ENCODE measurements at places on chromosomes 2 and 18.

GRCh38 chr2:176132205-176133171 lies 3.0 kb downstream of the HOXD8 start:
- DNase-seq = no peak

DNA sequence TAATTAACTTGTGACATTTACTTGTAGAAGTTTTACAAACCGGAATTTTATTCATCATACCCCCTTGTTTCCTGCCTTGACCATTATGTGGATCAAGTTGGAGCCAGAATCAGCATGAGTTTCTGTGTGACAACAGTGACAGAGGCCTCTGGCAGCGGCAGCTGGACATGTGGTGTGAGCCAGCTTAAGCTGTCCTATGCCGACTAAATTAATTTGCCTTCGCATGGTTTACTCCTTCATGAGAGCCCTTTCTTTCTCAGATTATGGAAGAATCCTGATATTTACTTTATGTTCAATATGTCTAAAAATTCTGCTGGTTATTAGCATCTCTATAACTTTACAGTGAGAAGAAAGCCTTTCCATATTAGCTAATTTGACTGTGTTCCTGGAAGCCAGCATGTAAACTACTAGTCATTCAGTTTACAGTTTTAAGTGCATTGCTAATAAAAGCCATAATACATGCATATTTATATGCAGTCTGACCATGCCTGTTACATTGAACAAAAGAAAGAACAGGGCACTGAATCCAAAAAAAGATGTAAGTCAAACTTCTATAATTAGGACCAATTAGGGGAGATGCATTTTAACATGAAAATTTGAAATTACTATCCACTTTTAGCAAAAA lies 495.8 kb upstream of the ACVR2A start:
- DNase-seq = no peak

DNA sequence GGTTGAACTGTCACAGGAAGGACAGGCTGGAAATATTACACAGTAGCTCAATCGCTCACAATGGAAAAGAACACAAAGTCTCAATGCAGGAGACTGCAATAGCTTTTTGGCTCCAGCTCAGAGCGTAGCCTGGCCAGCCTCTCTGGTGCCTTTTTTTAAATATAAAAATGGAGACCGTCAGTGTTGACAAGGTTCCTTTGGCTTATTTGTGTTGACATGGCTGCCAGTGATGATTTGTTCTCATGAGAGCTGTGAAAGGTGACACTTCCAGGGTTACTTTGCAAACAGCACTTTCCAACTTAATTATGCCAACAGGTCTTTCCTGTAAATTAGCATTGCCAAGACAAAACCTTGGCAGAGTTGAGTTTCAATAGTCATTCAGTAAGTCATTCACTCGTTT lies 70.8 kb downstream of the KCNE4 start:
- DNase-seq = no peak

- no peak for DNase-seq
Measured at GRCh38 chr2:6948677-6949351, 31.6 kb downstream of the RNF144A start.

- DNase-seq = no peak
Measured at GRCh38 chr2:226352941-226353560, 446.6 kb downstream of the IRS1 start.

DNA sequence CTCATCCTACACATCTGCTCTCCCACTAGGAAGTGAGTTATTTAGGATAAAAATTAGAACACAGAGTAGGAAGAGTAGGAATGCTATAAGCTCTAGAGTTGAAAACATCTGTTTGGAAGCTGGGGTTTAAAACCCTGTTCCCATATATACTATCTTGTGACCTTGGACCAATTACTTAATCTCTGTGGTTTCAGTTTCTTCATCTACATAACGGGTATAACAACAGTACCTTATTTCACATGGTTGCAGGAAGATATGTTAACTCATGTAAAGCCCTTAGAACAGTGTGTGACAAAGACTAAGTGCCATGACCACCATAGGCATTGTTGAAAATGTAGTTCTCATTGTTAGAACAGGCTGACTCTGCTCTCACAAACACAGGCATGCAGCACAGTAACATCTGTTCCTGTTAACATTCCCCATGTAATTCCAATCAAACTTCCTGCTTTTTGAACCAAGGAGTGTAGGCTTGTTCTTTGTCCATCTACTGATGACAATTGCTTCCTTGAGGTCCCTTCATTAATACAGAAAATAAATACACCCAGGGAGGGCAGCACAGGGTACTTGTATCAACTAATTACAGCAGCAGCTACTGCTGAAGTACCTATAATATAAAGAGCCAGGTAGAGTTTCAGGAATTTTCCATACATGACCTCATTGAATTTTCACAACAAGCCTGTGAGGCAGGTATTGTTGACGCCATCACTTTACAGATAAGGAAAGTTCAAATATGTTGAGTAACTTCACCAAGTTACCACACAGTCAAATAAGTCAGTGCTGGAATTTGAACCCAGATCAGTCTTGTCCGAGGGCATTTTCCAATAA lies 204.2 kb downstream of the L3MBTL4 start:
- DNase-seq = no peak

DNA sequence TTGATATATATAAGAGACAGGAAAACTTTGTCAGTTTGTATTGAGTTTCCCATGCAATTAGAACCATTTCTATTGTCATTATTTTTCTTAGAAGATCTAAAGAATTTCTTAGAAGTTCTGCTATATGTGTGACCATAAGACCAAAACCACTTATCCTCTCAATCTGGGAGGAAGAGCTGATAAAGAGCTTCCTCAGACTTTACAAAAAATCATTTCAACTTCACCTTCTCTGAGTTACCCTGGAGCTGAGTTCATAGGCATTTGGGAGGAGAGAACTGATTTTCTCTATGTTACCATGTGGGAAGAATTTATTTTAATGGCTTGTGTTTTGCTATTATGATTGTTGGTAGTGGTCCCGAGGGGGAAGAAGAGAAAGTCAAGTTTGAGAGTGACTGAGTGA lies 329.3 kb downstream of the GPD2 start:
- DNase-seq = no peak

DNA sequence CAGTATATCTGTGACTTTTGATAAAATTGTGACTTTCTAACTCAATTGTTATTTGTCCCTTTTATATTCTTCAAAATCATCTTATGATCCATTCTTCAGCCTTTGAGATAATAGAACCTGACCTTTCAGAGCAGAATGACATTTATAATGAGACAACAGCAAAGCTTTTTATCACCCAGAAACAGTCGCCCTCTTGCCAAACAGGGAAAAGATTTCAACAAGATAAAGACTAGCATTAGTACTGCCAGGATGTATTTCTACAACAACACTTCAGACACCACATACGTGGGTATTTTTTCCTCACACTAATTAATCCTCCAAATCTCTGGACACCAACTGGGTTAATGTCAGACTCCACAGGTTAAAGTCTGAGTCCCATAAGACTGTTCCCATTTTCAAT lies 249.0 kb downstream of the ZNF804A start:
- no peak for DNase-seq

GRCh38 chr18:63258749-63259566 lies 60.6 kb downstream of the BCL2 start:
- DNase-seq = no peak

GRCh38 chr18:38010971-38011857 lies 445.6 kb upstream of the CELF4 start:
- DNase-seq = no peak

GRCh38 chr2:218020966-218021535 lies 18.3 kb upstream of the TNS1 start:
- no peak for DNase-seq
